ENCODE measurements at places on chromosomes 1 and 21. TPM values are rescaled to one million over a fixed set of nuclear protein-coding genes. Genes with fewer than 3 reads are reported as not detected.

- no peak for DNase-seq
These were observed 220.9 kb upstream of the KCNK2 start for GRCh38 chr1:214861615-214862014.

The KRTAP19-4 gene
- total RNA-seq: not detected

DNA sequence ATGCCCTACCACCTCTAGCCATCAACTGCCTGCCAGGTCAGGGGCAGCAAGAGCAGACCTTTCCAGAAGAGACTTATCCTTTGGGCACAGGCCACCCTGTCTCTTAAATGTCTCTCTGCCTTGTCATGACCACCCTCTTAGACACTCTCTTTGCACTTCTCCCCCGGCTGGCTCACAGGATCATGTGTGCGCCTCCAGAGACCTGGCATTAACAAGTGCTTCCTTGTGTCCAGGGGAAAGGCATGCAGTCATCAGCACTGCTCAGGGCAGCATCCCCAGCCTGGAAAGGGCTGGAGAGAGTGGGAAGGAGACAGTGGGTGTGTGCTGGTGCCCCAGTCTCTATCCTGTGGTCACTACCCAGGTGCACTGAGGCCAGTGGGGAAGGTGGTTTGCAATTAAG, 85.2 kb upstream of the TLR5 start:
- DNase-seq: no peak

DNA sequence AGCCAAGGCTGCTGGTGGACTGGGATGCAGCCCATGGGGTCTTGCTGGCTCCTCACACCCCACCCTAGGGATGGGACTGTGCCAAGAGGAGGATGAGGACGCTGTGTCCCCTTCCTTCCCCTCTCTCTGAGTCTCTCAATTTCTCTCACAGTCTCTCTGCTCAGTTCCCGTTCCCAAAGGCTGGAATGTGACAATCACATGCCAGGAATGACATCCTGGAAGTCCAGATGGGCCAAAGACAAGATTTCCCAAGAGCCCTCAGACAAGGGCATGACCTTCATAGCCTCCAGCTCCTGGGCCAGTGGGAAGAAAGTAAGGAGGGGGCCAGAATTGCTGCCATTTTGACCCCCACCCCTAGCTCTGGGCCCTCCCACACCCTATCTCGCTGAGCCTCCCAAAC, 7.6 kb upstream of the CDCP2 start:
- no peak for DNase-seq

The SUSD4 gene
- 7.5 TPM for total RNA-seq

- DNase-seq: no peak
These were observed 9.7 kb upstream of the PPIE start for GRCh38 chr1:39729030-39729429.

DNA sequence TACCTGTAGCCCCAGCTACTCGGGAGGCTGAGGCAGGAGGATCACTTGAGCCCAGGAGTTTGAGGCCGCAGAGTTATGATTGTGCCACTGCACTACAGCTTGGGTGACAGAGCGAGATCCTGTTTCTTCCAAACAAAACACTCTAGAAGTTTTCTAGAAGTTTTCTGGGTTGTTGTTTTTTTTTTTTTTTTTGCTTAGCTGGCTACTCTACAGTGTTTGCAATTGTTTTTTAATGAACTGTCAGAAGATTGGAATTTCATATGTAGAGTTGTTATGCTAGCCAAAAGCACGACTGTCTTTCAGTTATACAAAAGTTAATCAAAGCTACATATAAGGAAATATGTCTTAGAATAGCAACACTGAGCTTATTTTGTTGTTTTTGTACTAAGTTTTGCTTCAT, 30.9 kb upstream of the NEXN start:
- no peak for DNase-seq

The LCE1C gene
- total RNA-seq: not detected

The KRTAP10-6 gene
- total RNA-seq: not detected

All from heart right ventricle (tissue), 16 donors.